Cerebellar nuclear complex (tissue), 1 donor: ENCODE measurements at places on chromosomes 16 and 17.

DNA sequence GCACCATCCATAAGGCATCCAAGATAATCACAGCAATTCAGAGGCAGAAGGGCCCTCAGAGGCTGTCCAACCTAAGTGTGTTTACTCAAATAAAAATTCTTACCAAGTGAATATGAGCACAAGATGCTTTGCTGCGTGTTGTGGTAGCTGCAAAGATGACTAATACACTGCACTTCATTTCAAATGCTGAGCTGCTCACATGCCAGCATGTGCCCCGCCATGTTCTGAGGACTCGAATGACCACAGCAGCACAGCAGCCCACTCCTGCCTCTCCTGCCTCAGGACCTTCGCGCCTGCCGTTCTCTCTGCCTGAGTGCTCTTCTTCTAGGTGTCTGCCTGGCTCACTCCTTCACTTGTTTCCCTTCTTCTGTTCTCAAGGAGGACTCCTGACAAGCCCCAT, 19.0 kb downstream of the PIK3R5 start:
- DNase-seq = no peak

- no peak for DNase-seq
These were observed 26.6 kb downstream of the TPSD1 start for GRCh38 chr16:1282324-1282973.

GRCh38 chr16:4389051-4389955, 17.7 kb downstream of the VASN start:
- DNase-seq = no peak

DNA sequence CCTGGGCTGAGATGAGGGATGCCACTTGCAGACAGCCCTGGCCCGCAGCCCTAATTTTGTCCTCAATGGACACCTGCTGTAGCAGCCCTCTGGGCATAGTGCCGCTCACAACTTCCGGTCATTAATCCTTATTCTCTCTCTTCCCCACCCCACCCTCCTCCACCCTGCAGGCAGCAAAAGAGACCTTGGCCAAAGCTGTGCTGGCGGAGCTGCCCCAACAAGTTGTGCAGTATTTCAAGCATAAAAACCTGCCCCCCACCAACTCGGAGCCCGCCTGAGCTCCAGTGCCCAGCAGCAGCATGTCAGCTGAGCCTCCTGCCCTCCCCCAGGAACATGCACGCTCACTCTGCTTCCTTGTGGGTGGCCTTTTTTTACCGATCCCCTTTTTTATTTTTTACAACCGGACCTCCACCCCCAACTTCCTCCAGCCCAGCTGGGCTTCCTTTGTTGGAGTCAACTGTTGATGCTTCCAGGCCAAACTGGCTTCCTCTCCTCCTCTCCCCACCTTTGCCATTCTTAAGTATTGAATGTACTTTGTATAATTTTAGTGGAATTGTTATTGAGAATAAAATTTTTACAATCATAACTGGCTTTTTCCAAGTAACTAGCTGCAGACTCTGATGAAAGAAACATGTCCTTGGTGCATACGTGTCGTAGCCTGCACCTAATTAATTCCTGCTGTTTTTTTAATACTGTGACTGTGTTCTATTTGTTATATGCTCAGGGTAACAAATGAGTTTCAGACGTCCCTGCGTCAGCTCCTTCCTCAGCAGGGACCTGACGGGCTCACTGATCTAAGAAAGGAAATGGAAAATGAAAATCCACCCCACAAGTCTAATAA, 38.2 kb downstream of the PSME3IP1 start:
- DNase-seq = no peak

DNA sequence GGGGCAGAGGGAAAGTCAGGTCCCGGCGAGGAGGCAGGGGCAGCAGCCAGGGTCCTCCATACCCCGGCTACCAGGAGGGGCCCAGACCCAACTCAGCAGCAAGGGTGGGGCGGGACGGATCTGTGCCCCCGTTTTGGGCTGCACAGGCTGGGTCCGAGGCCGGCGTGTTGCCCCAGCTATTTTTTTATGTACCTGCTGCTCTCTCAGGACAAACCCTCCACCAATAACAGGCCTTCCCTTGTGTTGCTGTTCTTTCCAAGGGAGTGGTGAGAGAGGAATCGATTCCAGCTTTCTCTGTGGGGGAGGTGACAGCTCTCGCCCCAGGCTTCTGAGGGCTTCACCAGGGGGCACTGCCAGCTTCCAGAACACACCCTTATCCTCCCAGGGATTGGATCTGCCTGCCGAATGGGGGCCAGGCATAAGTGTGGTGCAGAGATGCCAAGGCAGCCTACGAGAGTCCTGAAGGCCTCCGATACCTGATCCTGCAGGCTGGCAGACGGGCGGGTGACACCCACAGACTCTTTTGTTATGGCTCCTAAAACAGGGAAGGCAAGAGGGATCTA, 22.3 kb downstream of the RTN4RL1 start:
- DNase-seq = no peak

DNA sequence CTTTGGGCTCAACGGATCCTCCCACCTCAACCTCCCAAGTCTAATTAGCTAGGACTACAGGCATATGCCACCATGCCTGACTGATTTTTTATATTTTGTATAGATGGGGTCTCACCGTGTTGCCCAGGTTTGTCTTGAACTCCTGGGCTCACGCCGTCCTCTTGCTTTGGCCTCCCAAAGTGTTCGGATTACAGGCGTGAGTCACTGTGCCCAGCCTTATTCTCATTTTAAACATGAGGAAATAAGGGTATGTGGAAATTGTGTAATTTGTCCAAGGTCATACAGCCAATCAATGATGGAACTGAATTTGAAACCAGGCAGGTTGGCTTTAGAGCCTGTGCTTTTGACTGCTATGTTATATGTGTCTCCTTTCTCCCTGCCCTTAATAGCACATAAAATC, 27.4 kb upstream of the AQP8 start:
- DNase-seq = no peak

DNA sequence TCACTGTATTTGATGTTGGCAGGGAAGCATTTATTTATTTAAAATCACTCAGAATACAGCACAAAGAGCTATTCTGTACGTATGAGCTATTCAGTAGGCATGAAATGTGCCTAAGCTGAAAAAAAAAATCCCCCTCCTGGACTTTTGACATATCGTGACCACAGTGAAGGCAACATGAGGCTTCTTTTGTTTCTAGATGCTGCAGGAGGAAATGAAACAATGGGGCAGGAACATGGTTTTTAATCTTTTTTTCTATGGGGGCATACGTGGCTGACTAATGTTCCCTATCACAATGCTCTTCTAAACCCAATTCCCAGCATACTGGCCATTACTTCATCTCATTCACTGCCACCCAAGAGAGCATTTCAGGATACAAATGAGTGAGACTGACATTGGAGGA, 191.0 kb upstream of the PMFBP1 start:
- no peak for DNase-seq

DNA sequence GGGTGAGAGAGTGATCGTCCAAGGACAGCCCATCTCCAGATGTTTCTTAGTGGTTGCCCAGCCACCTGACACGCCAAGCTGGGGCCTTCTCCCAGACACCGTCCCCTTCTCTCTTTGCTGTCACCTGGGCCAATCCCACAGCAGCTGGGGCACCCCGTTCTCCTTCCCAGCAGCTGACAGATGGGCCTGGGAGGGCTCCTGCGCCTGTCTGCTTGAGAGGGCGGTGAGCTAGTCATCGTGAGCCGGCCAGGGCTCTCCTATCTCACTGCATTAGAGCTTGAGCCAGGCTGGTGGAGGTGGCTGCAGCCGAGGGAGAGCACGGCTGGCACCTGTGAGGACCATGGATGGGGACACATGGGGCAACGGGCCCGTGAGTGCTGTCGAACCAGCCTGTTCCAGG, 41.2 kb downstream of the RAB11FIP3 start:
- DNase-seq = no peak

GRCh38 chr17:56883616-56884015, 30.2 kb downstream of the TRIM25 start:
- no peak for DNase-seq

- DNase-seq = no peak
These were observed 2.7 kb upstream of the TMIGD1 start for GRCh38 chr17:30336369-30337171.

DNA sequence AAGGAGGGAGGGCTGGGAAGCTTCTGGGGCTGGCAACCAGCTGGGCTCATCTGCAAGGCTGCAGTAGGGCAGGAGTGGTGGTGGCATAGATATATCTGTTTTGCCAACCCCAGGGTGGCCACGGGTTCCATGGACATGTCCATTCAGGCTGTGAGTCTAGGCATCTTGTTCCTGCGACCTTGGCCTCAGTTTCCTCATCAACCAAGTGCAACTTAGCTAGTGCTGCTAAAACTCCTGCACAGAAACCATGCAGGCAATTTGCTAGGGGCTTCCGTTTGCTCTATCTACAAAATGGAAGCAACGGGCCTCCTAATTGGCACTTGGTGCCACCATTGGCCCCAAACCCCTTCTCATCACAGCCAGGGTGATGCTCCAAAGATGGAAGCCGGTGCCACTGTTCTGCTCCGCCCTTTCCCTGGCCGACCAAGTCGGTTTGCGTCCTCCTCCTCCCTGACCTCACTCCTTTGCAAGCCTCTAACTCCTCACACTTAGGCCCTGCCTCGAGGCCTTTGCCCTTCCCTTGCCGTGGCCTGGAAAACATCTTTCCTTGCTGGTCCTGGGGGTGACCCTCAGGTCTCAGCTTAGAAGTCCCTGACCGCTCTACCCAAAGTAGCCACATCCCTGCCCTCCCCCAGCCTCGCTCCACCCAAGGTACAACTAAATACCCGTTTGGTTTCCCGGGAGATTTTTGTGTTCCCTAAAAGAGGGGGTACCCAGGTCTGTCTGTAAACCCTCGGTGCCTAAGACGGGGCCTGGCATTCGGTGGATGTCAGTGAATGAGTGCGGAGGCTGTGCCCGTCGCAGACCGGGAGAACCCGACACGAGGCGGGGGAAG, 1.2 kb downstream of the SREBF1 start:
- DNase-seq = no peak

DNA sequence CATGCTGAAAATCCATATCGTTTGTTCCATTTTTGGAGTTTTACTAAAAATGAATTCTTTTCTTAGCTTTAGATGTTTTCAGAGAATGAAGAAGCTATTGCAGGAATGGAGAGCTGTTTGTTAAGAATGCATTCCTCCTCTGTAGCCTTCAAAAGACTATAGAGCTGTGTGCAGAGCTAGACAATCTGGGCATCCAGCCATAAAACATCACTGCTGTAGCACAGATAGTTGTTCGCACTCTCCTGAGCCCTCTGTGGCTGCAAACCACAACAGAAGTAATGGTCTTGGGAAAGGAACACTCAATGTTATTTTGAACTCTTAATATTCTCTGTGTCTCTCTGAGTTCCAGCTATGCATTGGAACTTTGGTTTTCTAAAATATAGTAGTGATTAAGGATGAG, 4.9 kb downstream of the TNRC6C start:
- no peak for DNase-seq
